ENCODE measurements at places on chromosomes 2 and 18.

DNA sequence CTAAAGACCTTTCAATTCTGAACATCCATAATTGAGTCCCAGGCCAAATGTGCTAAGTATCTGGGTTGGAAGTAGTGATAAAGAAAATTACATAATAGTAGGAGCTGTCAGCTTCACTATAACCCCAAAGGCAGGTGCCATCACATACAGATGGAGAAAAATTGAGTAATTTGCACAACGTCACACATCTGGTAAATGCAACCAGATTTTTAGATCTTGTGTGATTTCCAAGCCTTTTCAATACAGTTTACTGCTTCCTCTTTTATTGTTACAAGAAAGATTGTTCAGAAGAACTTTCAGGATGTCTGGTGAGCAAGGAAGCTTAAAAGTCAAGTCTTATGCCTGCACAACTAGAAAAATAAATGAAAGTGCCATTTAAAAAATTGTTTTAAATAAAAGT is 62.3 kb downstream of the UBE2E3 start:
- DNase-seq, result no peak

DNA sequence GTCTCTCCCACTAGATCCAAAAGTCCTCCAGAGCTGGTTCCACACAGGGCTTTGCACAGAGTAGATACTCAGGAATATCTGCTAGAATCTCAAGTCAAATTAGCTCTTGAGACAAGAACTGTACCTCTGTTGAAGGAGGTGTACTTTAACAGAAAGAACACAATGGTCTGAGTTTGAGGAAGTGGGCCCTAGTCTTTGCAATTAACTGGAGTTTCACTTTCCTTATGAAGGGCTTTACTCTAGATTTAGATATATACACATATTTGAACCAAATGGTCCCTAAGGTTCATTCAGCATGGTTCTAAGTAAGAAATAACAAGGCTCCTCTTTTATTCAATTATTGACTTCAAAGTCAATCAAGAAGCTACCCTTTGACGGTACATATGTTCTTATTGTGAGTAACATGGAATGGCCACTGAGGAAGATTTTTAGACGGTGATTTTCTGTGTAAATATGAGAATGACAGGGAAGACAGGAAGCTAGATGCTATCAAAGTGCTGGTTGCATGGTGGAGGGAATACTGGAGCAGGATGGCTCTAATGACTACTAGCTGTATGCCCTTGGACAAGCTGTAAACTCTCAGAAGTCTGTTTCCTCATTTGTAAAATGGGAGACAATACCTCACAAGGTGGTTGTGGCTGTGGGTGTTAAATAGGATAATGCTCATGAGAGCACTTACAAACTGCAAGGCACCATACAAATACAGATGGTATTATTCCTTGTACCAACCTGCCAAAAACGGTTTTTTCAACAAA is 73.5 kb upstream of the SERTAD2 start:
- DNase-seq, result no peak

GRCh38 chr2:107808959-107809358 is 17.7 kb upstream of the RGPD4 start:
- DNase-seq, result peak; percentile 51

GRCh38 chr2:223929571-223930102 is 15.5 kb downstream of the WDFY1 start:
- DNase-seq, result no peak

GRCh38 chr2:225120186-225120585 is 77.9 kb upstream of the DOCK10 start:
- DNase-seq, result no peak

GRCh38 chr2:238019962-238020361 is 40.8 kb upstream of the SCLY start:
- no peak for DNase-seq

DNA sequence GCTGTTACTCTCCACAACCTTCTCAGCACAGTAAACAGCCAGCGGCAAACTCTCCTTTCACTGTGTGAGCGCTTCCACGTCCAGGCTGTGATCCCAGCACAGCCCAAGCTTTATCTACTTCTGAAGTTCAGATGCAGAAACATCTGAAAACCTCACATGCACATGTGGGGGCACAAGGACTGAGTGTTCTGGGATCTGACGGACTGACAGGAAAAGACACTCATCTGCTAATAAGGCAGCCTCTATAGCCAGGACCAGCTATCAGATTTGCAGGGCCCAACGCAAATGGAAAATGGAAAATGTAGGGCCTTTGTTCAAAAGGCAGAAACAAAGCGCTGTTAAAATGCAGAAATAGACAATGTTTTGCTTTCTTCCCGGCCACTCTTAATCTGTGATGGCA is 133.8 kb upstream of the ARHGAP28 start:
- no peak for DNase-seq

DNA sequence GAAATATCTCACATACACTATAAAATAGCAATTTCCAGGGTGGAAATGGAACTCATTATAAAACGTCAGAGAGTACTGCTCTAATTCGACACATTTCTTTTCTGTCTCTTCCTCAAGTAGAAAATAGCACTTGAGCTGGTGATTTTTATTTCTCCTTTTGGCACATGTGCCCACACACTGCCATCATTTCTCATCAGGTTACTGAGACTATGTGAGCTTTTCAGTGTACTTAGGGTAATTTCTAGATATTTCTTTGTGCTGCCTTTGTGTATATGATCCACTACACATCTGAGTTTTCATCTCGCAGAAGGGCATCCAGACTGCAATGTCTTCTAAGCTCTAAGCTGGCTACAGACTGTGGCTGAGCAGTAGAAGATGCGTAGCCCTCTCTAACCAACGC is 62.1 kb upstream of the PGAP1 start:
- no peak for DNase-seq

GRCh38 chr2:8285081-8285480 is 396.8 kb upstream of the ID2 start:
- no peak for DNase-seq

GRCh38 chr2:115214050-115214449 is 771.6 kb downstream of the DPP10 start:
- DNase-seq, result no peak

- no peak for DNase-seq
Measured at GRCh38 chr2:24105816-24106215, 17.3 kb downstream of the PFN4 start.

DNA sequence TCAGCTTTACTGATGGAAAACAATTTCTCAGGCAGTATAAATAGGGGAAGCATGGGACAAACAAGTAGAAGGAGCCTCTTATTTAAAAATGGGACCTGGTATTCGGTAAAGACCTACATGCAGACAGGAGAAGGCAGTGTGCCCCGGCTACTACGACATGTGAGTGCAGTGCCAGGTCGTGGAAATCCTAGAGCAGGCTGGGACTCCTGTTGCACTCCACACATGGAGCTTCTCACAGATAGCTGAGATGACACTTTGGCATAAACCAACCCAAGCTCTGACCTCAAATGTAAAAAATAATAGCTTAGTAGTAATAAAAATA is 885 bp upstream of the DSEL start:
- peak; percentile 55 for DNase-seq

DNA sequence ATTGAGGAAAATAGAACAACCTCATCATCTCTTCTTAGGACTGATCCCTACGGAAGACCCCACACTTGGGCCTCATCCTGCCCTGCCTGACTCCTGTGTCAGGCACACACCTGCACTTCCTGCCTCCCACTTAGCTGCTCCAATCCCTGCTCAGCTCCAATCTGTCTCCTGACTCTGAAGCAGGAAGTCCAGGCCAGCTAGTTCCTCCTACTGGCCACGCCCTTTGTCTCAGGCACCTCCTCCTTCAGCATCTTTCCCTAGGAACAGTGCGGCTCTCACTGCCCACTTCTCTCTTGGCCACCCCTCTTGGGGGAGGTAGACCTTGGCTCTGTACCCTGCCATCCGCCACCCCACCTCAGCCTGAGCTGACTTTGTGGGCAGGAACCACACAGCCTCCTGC is 135.8 kb downstream of the CELF4 start:
- no peak for DNase-seq

DNA sequence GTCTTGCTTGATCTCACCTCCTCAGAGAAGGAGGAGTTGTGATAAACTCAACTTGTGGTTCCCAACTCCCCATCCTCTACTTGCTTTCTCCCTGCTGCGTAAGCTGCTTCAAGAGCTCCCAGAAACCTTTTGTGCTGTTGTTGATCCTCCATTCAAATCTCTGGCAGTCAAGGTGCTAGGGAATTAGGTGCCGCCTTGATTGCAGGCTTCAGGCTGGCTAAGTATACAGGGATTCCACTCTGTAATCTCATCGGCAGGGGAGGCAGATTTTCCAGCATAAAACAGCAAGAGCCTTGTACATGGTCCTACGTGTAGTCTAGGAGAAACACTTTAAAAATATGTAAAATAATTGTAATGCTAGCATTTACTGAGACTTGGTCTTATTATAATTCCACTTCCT is 116.2 kb upstream of the DDX18 start:
- DNase-seq, result no peak

GRCh38 chr2:224847381-224847780 is 131.2 kb upstream of the CCDC195 start:
- no peak for DNase-seq

- no peak for DNase-seq
Measured at GRCh38 chr18:58341916-58342315, 287.0 kb downstream of the ALPK2 start.

GRCh38 chr2:168241746-168242145 is 5.6 kb downstream of the STK39 start:
- DNase-seq, result no peak

GRCh38 chr2:109317471-109318095 is 188.6 kb downstream of the SH3RF3 start:
- DNase-seq, result no peak

DNA sequence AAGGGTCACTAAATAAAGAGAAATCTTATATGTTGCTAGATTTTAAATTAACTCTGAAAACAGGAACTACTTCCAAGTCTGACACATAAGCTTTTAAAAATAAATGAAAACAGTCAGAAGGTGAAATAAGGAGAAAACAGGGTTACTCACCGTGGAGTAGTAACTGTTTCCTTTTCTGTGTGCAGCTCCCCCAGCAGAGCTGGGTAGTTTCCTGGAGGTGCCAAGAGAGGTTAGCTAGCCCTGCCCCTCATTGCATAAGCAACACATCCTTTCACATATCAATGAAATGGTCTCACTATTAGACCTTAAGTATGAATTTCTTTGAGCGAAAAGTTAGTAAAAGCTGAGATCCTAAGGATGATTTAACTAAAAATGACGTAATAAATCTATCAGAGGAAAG is 54.0 kb upstream of the GPR75 start:
- no peak for DNase-seq

DNA sequence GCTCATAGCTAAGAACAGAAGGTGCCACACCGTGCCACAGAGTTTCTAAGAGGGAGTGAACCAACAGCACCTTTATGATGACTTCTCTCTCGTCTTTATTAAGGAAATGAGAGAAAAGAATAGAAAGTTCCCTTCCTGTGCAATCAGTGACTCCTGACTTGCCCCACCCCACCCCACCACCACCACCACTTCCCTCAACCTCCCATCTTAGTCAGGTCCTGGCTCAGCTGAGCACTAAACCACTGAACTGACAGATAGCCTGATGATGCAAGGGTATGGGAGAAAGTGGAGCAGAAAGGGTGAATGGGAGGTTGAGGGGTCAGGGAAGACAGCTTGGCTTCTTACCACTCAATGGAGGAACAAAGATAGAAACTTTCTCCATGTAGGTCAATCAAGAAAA is 75.2 kb upstream of the RMDN2 start:
- DNase-seq, result no peak

- no peak for DNase-seq
Measured at GRCh38 chr2:42196070-42196402, 26.9 kb downstream of the EML4 start.

- DNase-seq, result no peak
Measured at GRCh38 chr18:39962546-39962945, 1992.5 kb upstream of the PIK3C3 start.

- no peak for DNase-seq
Measured at GRCh38 chr2:151522556-151522955, 112.9 kb downstream of the RIF1 start.

DNA sequence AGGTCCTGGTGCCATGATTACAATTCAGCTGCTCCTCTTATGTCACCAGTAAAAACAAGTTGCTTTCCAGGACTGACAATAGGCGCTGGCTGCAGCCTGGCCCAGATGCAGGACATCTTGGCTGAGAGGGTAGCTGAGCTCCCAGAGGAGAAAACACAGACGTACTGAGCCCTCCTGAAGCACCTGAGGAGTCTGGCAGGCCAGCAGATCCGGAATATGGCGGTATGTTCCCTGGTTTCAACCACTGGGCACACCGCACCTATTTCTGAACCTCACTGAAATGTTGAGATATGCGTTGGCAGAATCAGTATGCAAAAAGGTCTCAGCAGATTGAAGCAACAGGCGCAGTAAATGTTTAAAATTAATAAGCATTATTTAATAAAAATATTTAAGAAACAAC is 73.1 kb upstream of the BZW1 start:
- no peak for DNase-seq

GRCh38 chr2:119549241-119549640 is 5.0 kb downstream of the CFAP221 start:
- no peak for DNase-seq

- DNase-seq, result no peak
Measured at GRCh38 chr2:192140236-192140839, 54.4 kb downstream of the TMEFF2 start.

DNA sequence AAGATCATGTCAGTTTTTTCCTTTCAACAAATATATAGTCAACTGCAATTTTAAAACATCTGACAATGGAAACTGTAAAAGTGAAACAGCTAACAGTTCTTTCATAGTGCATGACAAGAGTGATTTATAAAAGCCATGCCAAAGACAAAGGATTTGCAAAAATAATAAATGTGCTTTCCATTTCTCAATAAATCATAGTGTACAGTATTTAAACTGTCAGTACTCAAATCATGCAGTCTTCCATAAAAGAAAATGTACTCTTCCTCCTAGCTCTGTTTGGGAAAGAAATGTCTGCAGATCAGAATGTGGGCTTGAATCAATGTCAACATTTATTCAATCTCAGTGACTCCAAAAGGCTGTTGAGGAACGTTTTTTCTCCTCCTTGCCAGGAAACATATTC is 131.7 kb upstream of the PDE1A start:
- DNase-seq, result no peak

DNA sequence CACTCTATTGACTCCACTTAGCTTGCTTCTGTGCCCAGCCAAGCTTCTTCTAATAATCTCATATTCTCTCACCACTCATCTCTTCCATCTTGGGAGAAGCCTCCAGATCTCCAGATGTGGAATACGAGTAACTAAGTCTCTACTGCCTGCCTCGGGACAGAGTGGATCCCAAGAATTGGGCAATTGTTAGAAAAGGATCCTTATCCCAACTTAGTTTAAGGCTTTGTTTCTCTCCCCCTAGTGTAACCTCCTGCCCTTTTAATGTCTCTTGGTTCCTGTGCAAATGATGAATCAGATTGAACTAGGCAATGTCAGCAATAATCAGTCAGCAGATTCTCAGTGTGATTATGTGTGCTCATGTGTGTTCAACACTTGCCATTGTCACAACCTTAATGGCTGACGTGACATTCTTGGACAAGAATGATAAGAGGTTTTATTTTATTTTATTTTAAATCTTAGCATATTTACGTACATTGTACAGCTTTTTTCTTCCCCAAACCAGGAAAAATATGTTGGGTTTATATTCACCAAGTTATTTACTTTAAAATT is 59.7 kb downstream of the MYO3B start:
- no peak for DNase-seq

GRCh38 chr2:84115173-84115857 is 343.8 kb downstream of the SUCLG1 start:
- no peak for DNase-seq

All from Right ventricle myocardium superior (tissue), 1 donor.